Stimulated activated CD8-positive, alpha-beta memory T cell treated with anti-CD3 and anti-CD28 coated beads, Interleukin-15, amount 100 ng/mL, for 1 hour (primary cell): ENCODE measurements at places on chromosomes 3 and 15.

DNA sequence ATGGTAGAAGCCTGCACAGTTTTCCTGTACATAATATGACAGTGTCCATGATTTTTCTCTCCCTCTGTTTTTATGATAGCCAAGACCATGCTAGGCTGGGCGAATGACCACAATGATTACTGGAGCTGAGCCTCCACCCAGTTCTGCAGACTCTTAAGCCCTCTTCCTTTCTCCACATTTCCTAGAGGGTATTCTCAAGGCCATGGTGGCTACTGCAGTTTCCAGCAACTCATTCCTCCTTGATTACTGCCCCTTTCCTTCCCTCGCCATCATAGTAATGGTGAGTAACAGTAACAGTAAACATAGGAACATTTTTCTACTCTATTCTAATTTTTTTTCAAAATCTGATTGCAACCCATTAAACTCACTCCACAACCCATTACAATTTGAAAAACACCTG lies 20.2 kb downstream of the TNIK start:
- no peak for DNase-seq

DNA sequence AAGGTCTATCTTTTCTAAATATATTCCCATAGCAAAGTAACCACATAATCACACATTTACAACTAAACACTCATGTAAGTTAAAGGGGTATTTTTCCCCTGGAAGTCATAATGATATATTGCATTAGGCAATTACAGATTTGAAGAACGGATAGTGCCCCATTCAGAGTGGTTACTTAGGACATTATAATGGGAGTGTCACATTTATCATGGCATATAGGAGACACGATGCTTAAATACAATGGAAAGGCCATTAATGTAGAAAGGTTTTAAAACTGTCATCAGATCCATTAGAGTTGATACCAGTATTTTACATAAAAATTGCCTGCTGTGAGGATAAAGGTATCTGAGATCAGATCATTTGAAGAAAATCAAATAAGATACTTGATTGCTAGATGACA lies 582.0 kb upstream of the SEMA6D start:
- DNase-seq = no peak

DNA sequence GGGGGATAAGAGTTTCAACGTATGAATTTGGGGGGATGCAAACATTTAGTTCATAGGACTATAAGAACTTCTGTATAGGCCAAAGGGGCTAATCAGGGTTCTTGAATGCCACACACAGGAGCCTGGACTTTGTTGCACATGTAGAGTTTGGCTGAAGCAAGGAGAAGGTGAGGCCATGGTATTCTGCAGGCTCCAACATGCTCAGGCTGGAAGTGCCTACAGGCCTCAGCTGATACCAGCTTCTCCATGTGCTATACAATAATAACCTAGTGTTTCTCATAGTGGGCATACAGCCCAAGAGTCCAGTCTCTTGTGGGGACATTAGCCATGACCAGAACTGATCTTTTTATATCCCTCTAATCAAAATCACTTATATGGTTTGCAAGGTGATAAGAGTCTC lies 399.7 kb upstream of the MCTP2 start:
- no peak for DNase-seq

- DNase-seq = no peak
Measured at GRCh38 chr3:10223676-10224639, 24.3 kb upstream of the TATDN2 start.

GRCh38 chr3:195061756-195062655 lies 209.0 kb downstream of the XXYLT1 start:
- DNase-seq = no peak

GRCh38 chr3:57061556-57061955 lies 1.1 kb downstream of the SPATA12 start:
- DNase-seq = no peak

DNA sequence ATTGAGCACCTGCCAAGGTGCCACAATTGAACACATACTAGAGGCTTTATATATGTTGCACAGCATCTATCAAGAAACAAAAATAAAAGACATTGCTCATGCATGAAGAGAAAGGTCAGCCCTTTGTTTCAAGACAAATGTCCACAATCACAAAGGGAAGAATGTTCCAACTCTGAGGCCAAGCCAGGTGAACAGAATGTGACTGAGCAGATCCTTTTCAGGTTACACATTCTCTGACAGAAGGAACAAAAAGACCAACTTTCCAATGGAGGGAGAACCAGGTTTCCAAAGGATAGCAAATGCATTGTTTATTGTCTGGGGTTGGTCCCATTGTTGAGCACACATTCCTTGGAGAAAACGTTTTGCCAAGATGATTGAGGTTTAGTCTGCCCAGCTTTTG lies 50.2 kb upstream of the FAM174B start:
- no peak for DNase-seq

DNA sequence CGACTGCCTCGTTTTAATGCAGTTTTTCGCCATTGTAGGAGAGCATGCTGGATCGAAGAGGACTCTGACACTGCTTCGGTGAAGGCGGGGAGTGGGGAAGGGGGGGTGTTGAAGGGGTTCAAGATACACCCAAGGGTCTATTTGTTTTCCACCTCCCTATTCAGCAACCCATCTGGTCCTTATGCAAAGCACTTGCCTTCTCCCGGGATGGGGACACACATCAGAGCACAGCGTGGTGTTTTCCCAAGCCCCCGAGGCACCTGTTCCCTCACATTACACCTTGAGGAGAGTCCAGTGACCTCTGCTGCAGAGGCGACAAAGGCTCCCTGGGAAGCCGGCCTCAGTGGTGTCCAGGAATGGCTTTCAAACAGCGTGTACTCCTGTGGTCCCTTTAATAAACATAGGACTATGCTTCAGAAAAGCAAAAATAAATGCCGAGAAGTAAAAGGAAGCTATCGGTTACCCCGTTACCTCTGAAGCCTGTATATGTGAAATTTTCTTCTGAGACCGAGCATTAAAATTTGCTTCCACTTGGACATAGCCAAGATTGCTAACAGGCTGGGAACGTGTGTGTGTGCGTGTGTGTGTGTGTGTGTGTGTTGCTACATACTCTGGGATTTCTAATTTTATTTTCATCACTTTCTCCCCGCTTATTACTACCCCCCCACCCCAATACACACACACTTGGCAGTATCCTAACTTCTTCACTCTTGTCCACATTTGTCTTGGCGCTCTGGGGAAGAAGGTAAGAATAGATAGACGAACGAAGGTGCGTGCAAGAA lies 53.2 kb downstream of the CCDC54 start:
- no peak for DNase-seq

DNA sequence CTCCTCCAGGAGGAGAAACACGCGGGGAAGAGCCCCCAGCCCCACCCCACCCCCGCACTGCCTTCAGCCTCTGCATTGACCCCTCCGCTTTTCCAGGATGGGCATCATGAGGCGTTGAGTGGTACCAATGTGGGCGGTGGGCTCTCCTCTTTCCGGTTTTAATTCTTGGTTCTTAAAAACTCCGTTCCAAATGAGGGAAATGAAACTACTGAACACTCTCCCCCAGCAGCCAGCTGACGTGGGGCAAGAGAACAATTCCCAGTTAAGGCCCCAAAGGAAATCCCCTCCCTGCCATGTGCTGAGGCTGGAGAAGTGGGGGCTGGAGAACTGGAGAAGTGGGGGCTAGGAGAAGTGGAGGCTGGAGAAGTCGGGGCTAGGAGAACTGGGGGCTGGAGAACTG lies 5.3 kb upstream of the NRROS start:
- DNase-seq = no peak

- no peak for DNase-seq
Measured at GRCh38 chr3:72839057-72839456, 9.2 kb downstream of the SHQ1 start.
